ENCODE measurements at places on chromosomes 5 and 9. TPM values are rescaled to one million over a fixed set of nuclear protein-coding genes. Genes with fewer than 3 reads are reported as not detected.

DNA sequence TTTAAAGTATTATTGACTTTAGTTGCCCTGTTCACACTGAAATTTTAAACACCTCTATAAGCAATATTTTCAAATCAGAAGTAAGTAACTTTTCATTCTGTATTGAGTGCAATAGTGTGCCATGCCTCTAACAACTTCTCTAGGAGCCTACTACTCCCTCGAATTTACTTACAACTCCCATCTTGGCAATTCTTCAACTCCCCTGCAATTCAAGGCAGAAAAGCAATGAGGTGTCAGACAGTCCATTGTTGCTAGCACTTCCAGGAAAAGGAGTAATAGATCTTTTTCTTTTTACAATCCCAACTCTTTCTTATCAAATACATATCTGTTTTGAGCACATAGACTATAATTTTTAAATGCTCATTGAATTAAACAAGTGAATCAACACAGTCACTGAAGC is 222.7 kb upstream of the PUM3 start:
- H3K36me3 ChIP-seq = no peaks in the 10 kb centered on the region
- DNase-seq = no peak
- no peaks in the 10 kb centered on the region for H3K4me1 ChIP-seq
- no peak overlapping the region for H3K27ac ChIP-seq
- H3K4me3 ChIP-seq = no peak overlapping the region
- no peaks in the 10 kb centered on the region for H3K27me3 ChIP-seq

DNA sequence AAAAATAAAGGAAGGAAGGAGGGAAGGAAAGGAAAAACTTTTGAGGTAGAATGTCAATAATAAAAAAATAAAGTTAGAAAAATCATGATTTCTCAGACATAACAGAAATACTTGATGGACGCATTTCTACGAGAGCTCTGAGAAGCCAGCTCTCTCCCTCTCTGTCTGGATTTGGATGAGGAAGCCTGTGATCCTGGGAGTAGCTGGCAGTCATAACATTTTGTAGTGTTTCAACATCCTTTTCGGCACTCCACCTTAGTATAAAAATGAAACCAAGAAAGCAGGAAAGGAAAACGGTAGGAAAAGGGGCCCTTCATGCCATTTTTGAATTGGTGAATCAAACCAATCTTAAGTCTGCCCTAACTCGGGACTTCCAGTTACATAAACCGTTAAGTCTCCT is 321.3 kb downstream of the EPB41L4A start:
- no peak for DNase-seq
- H3K36me3 ChIP-seq = no peaks in the 10 kb centered on the region
- H3K27ac ChIP-seq = no peak overlapping the region
- no peaks in the 10 kb centered on the region for H3K4me1 ChIP-seq
- H3K4me3 ChIP-seq = no peak overlapping the region

- H3K27ac ChIP-seq = no peak overlapping the region
- no peaks in the 10 kb centered on the region for H3K4me1 ChIP-seq
- no peaks in the 10 kb centered on the region for H3K36me3 ChIP-seq
- no peak for DNase-seq
These were observed 111.7 kb downstream of the PCSK1 start for GRCh38 chr5:96321345-96321744.

RBM27 gene
- total RNA-seq = 25.7 TPM
